ENCODE measurements at places on chromosomes 7 and 10.

DNA sequence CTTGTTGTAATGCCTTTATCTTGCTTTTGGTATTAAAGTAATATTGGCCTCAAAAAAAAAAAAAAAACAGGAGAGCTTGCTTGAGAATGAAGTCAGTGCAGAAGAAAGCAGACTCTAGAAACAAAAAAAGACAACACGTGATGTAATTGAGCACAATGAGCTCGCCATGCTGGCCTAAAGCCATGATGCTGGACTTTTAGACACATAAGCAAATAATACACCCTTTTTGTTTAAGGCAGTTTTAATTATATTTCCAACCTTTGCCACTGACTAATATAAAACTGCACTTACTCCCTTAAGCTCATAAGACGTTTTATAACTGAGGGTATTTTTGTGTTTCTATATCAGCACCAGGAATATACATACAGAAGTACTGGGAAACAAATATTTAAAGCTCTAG lies 798.3 kb downstream of the KCNMA1 start:
- peak; percentile 72 for DNase-seq

GRCh38 chr10:7409045-7409731 lies 1.6 kb downstream of the SFMBT2 start:
- DNase-seq = no peak

GRCh38 chr10:843703-844102 lies 87.8 kb downstream of the LARP4B start:
- DNase-seq = no peak

GRCh38 chr10:76514321-76514720 lies 1082.9 kb downstream of the LRMDA start:
- DNase-seq = no peak

GRCh38 chr7:122885583-122886356 lies 490 bp downstream of the CADPS2 start:
- peak; percentile 56 for DNase-seq

DNA sequence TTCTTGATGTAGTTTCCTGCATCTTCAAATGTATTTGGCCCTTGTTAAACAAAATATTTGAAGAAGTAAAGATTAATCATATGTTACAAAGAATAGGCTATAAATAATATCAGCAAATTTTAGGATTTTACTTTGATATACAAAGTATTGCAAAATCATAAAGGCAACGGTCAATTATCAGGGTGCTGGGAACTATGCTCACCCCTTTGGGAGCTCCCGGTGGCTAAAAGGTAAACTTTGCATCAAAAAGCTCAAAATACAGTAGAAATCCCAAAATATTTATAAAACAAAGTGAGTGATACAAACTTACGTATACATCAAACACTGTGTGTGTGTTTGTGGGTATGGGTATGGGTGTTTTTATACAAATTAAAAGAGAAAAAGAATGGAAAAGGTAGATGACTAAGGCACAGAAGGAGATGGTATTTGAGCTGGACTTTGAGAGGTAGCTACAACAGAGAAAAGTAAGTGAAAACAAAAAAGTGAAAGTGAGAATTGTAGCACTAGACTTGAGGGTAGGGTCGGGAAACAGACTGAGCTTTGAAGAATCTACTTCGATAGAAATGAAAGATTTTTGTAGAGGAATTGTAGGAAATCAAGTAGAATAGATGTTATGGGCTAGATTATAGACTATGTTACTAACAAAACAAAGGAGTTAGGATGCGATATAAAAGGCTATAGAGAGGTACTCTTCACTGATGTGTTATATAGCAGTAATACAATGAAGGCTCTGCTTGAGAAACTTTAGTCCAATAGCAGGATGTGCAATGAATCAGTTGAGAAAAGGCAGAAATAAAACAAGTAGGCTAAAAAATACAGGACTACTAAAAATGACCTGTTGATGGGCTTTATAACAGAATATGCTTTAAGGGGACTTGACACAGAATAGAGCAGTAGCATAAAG lies 52.8 kb downstream of the GNAT3 start:
- no peak for DNase-seq

DNA sequence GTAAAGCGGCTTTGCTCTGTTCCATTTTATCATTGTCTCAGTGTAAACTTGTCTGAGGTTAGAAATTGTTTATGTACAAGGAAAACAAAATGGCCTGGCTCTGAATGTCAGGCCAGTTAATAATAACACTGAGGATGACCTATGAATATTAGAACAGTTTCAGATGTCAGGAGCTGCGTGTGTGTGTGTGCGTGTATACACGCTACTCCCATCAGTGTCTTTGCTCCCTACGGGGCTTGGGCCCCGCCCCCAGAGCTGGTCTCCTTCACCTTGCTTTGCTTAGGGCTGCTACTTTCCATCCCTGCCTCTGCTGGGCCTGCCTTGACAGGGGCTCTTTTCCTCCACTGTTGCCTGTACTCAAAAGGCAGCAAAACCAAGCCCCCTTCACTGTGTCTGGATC lies 142.3 kb upstream of the BET1 start:
- no peak for DNase-seq

- DNase-seq = no peak
Measured at GRCh38 chr7:17524746-17525145, 226.3 kb downstream of the AHR start.

DNA sequence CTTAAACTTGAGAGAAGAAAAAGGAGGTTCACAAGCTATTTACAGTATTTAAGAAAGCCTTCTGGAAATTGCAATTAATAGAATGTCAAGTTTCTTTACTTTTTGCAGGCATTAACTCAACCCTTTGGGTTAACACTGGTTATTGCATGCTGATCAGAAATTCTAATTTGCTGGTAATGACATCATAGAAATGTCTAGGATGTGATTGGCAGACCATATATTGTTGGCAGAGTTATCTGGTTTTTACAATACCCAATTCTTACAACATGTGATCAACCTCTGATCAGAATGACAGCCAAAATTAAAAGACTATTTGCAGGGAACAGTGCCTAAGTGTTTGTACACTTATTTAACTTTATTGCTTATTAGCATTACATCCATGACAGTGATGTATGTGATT lies 1.6 kb upstream of the CASD1 start:
- DNase-seq = no peak

DNA sequence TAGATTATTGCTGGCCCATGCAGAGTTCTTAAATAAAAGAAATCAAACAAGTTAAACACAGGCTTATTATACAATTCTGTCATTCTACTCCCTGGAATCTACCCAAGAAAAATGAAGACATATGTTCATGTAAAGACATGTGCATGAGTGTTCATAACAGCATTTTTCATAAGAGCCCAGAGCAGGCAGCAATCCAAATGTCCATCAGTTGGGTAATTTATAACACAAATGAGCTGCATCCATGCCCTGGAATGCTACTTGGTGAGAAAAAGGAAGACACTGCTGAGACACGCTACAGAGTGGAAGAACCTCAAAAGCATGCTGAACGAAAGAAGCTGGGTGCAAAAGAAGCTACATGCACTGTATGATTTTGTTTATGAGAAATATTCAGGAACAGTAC lies 342.6 kb downstream of the TCERG1L start:
- peak; percentile 7 for DNase-seq

DNA sequence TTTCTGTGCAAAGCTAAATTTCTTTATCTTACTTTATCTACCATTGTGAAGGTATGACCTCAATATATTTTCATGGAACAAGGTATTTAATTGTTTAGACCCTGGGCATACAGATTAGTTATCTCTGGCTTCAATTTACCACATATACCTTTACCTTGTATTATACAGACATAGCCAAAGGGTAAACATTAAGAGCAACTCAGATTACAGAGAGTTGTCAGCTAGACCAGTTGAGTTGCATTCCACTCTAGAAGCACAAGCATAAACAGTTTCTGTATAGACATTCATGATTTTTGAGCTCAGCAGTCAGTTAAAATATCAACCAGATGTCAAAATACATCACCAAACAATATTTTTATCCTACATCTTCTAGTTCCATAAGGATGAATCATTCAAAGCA lies 857.3 kb upstream of the ZWINT start:
- no peak for DNase-seq

GRCh38 chr7:108684629-108685028 lies 115.0 kb downstream of the DNAJB9 start:
- no peak for DNase-seq

DNA sequence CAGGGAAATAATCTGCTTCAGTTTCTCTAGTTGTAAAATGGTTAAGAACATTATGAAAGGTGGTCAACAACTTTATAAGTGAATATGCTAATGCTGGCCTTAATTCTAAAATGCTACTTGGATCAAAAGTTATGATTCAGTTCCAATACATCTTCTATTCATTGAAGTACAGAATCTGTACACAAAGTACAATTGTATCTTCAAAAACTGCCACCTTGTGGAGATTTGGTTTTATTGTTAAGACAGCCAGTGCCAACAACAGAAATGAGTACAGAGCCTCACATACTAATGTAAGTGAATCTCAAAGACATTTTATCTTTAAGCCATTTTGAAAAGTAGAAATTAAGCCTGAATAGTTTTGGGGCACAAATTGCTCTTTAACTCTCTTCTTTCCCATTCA lies 194.0 kb downstream of the CFTR start:
- DNase-seq = peak; percentile 52

GRCh38 chr10:114607358-114607998 lies 50.6 kb downstream of the ABLIM1 start:
- no peak for DNase-seq

DNA sequence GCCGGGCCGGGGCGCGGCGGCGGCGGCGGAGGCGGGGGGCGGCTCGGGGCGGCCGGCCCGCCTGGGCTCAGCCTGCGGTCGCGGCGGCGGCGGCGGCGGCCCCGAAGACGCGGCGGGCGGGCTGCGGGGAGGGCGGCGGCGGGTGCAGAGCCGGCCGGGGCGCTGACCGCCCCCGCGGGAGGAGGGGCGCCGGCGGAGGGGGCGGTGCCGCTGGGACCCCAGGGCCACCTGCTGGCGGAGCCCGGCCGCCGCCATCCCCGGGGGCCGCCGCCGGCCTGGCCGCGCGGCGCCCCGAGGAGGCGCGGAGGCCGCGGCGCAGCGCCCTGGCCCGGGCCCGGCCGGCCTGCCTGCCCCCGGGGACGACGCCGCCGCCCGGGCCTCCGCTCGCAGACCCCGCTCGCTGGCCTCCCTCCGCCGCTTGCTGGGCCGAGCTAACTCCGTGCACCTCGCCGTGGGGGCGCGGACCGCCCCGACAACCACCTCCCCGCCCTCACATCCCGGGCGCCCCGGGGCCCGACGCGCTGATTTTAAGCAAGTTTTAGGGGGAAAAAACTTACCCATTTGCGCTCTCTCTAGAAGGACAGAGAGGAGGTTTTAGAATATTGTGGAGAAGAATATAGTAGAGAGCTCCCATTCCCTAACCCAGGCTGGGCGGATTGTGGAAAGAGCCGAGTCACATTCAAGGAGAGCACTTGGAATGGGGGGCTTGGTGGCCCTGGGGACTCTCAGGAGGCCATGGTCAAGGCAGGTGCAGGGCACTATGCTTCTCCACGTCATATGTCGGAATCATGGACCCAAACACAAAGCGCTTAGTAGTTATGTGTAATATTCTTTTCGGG lies at the start of gene BEND7:
TSS of gene BEND7 (minus strand) at position 140 of the 839 bp plus-strand sequence. CDS start 481 bp downstream, outside the sequence.
- peak; percentile 37 for DNase-seq

GRCh38 chr10:115022733-115023132 lies 70.4 kb upstream of the ATRNL1 start:
- no peak for DNase-seq

DNA sequence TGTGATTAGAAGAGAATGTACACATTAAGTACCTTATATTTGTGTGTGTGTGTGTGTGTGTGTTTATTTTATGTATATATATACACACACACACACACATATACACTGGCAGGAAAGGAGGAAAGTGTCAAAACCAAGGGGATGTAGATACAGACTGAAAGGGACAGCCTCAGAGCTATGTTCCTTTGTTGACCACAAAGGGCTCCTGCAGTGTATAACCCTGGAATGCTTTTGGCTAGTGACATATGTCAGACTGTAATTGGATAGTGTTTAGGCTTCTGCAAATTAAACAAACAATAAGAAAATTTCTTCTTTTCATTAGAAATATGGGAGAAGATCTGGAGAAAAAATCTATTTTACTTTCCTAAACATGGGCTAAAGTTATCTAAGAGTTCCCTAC lies 15.9 kb downstream of the GBF1 start:
- DNase-seq = no peak

DNA sequence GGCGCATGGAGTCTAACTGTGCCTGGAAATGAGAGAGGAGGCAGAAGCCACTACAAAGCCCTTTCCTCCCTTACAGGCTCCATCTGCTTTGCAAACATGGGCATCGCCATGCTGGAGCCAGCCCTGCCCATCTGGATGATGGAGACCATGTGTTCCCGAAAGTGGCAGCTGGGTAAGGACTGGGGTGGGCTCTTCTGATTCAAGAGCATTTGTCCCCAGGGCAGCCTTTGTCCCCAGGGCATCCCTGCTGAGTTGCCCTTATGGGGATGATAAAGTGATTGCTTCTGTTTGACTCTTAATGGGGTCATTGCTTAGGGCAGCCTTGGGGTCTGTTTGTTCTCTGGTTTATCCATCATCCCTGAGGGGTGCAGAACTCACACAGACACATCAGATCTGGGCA lies 16.8 kb downstream of the SLC18A2 start:
- DNase-seq = no peak

- peak; percentile 94 for DNase-seq
Measured at GRCh38 chr10:22183771-22184461, 33.9 kb downstream of the EBLN1 start.
